ENCODE measurements at places on chromosomes 13 and 19.

- DNase-seq, result no peak
Observed at GRCh38 chr19:46426035-46426505, 2.7 kb downstream of the PNMA8C start.

DNA sequence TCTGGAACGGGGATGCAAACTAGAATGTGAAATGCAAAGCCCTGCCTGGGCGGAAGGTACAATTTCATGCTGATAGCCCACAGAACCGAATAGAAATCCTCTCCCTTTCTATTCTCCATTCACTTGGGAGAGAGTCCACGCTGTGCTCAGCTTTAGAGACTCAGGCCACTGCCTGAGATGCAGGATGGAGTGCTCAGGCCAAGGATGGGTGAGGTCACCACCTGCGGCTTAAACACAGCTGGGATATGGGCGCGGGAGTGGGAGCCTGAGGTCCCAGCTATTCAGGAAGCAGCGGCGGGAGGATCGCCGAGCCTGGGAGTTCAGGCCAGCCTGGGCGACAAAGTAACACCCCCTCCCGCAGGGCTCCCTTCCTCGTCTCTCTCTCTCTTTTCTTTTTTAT, 446 bp upstream of the ZNF83 start:
- no peak for DNase-seq

- no peak for DNase-seq
Observed at GRCh38 chr19:29014857-29015436, 198.0 kb downstream of the UQCRFS1 start.

DNA sequence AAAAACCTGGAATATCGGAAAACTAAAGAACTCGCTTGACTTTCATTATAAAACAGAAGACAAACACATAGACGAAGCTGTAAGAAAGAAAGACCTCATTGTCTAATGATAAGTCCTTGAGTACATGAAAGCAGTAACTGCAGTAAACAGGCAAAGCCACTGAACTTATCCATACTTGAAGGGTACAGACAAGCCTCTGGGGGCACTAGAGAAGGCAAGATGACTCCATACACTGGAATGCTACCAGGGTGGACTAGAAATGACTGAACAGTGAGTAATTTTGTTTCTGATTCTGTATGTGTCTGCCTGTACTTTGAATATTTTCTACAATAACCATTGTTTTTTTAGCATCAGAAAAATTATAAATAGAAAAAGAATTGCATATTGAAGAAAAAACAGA, 507.9 kb downstream of the UQCRFS1 start:
- DNase-seq, result no peak

DNA sequence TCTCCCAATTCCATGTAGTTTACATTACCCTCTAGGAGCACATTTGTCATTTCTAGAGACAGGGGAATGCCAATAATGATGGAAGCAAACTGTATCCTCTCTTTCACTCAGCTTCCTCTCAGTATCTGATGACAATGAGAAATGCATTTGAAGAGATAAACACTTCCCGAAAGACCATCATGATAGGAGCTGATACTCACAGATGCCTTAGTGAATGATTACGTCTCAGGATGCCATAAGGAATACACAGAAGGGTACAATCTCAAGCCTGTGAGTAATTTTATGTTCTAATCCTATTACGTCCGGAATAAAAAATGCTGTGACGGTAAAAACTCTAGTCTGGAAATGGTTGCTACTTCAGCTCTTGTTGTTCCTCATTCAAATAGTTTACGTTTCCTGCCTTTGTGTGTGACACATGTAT, 663.8 kb upstream of the MIR17HG start:
- no peak for DNase-seq

GRCh38 chr19:34938886-34939285, 12.2 kb downstream of the ZNF30 start:
- DNase-seq, result no peak

GRCh38 chr13:38228322-38228721, 121.3 kb upstream of the UFM1 start:
- DNase-seq, result no peak

GRCh38 chr19:15318241-15318691, 14.1 kb downstream of the BRD4 start:
- DNase-seq, result no peak

DNA sequence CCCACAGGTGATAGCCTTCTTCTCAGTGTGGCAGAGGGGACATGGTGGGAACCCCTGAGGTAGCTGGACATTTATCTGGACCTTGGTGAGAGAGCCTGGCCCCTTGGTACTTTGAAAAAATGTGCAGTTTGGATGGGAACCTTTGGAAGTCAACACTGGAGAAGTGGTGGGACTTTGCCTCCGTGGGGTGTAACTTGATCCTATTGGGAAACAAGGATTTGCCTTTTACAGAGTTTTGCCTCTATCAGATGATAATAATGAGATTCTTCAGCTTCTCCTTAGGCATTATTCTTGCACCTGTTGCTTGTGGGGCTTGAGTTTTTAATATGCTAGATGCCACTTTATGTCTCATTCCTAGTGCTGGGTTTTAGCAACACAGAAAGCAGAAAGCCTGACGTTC, 99.0 kb downstream of the ERCC5 start:
- no peak for DNase-seq

- no peak for DNase-seq
Observed at GRCh38 chr13:93862259-93862658, 617.2 kb downstream of the DCT start.

DNA sequence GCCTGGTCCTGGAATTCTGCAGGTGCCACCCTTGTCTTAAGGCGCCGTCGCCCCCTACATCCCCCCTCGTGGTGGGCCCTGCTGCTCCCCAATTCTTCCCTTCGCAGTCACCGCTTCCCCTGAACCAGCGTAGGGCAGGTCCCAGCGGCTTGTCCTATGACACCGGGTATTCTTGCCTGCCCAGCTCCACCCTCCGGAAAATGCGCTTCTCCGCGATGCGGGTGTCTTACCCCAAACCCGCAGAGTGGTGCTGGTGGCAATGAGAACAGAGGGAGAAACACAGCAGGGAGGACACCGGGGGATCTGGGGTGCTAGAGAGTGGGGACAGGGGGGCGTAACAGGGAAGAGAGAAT, 9.0 kb downstream of the ZNF808 start:
- peak; percentile 55 for DNase-seq

GRCh38 chr19:52140032-52140710, 433 bp upstream of the ZNF616 start:
- peak; percentile 97 for DNase-seq

GRCh38 chr19:31110336-31110735, 238.9 kb downstream of the TSHZ3 start:
- DNase-seq, result no peak

DNA sequence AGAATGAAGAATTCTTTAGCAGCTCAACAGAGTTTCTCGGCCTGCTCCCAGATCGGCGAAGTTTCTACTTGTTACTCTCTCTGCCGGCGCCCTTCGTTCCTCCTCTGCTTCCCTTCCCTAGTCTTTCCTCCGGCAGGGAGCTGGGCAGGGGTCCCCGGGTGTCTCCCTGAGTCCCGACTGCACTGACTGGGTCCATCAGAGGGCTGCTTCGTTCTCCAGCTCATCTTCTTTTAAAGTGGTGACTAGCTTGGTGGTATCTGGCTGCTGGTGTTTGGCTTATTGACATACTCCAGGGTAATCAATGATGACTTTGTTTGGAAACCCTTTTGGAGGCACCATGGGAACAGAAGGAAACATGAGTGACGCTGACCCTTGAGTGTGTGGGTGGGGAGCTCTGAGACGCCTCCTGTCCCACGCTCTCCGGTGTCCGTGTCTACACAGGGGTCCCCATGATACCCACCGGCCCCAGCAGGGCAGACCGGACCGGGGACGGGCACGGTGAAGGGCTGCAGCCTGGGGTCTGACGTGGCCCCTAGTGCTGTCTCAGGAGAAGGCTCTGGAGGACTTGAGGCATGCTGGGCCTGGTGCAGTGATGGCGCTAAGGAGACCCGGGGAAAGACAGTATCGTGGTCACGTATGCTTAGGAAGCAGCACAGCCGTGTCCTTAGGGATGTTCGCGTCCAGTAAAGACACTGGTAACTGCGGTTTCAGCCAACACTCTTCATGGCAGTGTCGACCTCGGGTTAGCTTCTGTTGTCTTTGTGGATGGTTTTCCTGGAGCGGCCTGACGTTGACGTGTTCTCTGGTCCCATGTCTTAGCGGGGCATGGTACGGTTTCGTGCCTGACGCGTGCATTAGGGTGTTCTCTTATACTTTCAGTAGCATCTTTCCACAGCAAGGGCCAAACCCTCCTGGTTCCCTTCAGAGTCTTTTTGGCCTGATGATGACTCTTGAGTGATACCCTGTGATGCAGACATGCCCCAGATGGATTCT, 23.8 kb downstream of the NAXD start:
- no peak for DNase-seq

GRCh38 chr19:33622809-33623511, 1.2 kb downstream of the CHST8 start:
- DNase-seq, result no peak

DNA sequence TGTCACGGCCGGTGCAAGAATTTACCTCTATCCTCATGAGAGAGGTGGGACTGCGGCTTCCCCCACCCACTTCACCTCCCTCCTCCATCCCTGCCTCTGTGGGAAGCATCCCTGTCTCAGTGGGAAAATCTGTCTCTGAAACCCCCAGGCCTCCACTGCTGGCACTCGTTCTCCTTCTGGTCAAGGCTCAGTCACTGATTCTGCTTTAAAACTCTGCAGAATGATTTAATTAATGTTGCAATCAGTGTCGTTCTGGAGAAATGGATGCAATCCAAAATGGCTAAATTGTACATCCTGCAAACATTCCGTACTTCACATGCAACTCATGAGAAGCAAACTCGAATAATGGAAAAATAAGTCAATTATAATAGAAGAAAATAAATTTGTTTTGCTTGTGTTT, 5.6 kb downstream of the RASL11A start:
- DNase-seq, result no peak

GRCh38 chr19:55519451-55520311, 17.3 kb downstream of the SBK2 start:
- no peak for DNase-seq

DNA sequence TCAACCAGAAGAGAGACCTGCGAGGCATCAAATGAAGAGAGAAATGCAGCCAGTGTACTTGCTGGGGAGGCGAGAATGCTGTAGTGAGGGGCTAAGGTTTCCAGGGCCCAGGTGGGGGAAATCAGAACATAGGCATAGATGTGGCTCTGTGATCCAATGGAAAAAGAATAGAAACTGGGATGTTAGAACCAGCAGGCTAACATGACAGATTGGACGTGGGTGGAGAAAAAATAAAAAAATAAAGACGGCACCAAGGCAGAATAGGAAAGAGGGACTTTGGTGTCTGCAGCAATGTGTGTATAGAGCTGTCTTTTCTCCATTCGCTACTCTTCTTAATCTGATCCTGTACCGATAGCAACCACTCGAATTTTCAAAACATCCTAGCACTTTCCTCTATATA, 381.0 kb upstream of the NBEA start:
- no peak for DNase-seq

DNA sequence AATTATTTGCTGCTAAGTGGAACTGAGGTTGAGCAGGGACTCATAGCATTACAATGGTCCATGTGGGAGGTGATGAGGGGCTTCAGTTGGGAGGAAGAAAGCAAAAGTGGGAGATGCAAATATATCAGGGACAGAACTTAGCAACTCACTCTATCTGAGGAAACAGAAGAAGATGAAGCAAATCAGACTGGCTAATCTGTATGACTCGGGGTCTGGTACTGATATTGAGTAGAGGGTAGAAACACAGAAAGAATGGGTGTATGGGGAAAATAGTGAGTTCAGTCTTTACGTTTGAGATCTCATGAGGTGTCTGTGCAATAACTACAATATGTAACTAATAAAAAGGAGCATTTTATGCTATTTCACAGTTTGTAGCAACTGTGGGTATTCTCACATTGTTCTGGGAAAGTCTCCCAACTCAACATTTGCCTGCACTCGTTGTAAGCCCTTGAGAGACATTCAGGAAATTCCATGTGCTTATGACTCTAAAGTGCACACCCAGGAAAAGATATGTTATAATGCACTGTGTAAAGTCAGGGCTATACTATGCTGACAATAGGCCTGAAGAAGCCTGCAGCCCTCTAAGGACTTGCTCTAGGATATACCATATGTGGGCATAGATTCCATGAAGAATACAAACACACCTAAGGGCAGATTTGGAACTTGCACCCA, 183.5 kb downstream of the SPRY2 start:
- DNase-seq, result no peak

DNA sequence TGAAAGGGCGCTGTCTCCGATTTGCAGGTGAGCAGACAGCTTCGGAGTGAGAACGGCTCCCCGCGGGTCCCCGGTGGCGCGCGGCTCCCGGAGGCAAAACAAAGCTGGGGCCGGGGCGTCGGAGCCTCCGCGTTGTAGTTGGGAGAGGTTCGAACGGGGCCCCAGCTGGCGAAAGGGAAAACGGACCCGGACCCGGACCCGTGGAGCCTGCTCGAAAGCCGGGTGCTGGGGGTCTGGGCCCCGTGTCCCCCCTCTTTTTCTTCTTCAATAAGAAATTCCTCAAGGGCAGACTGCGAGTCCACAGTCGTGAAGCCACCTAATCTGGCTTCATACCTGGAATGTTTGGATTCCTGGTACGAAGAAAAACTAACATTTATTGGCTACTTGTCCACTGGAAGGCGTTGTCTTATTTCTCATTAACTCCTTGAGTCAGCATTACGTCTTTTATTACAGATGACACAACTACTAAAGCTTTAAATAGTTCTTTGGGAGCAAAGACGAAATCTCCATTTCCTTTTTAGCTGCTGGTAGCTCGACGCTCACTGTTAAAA, 632 bp upstream of the MTIF3 start:
- DNase-seq, result peak; percentile 34

GRCh38 chr13:36736119-36736726, 62.4 kb downstream of the SERTM1 start:
- peak; percentile 26 for DNase-seq

GRCh38 chr19:3813473-3814392, 27.6 kb upstream of the MATK start:
- peak; percentile 41 for DNase-seq

DNA sequence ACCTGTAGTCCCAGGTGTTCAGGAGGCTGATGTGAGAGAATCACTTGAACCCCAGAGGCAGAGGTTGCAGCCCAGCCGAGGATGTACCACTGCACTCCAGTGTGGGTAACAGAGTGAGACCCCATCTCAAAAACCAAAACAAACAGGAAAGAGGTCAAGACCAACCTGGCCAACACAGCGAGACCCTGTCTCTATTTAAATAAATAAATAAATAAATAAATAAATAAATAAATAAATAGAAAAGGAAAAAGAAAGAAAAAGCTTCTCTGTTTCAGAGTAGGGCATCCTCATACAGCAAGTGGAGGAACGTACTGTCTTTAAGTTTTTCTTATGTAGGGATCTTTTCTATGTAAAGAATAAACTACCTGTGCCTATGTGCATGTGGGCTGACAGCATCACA, 2.3 kb downstream of the ZNF700 start:
- DNase-seq, result no peak

DNA sequence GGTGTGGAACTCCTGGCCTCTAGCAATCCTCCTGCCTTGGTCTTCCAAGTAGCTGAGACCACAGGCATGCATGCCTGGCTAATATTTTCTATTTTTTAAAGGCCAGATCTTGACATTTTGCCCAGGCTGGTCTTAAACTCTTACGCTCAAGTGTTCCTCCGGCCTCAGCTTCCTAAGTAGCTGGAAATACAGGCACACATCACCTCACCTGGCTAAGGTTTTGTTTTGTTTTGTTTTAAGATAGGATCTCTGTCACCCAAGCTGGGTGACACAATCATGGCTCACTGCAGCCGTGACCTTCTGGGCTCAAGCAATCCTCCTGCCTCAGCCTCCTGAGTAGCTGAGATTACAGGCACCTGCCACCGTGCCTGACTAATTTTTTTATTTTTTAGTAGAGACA, 5.5 kb upstream of the RLN3 start:
- no peak for DNase-seq
